ENCODE measurements at places on chromosomes 2 and 18.

GRCh38 chr2:108925735-108926134, 63.3 kb downstream of the EDAR start:
- no peak for DNase-seq

GRCh38 chr18:47748847-47749599, 181.4 kb downstream of the SMAD2 start:
- DNase-seq: peak; percentile 41

DNA sequence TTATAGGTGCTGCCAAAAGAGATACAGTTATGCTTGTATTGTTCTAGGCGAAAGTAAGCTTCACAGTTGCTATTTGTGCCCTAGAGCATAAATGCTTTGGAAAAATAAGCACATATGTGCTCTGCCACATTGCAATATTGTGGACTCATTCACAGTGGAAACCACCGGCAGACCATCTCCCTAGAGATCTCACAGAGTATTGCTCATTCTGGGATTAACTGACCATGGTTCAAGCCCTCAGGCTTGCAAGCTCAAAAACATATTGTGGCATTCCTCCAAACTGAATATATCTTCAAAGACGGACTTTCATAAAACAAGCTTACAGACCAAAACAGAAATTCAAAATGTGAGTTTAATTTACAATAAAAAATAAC, 158.2 kb upstream of the CCDC150 start:
- peak; percentile 75 for DNase-seq

GRCh38 chr2:124186801-124187200, 161.7 kb downstream of the CNTNAP5 start:
- DNase-seq: no peak

- DNase-seq: peak; percentile 22
These were observed 879 bp downstream of the TMEM178A start for GRCh38 chr2:39666491-39667101.

DNA sequence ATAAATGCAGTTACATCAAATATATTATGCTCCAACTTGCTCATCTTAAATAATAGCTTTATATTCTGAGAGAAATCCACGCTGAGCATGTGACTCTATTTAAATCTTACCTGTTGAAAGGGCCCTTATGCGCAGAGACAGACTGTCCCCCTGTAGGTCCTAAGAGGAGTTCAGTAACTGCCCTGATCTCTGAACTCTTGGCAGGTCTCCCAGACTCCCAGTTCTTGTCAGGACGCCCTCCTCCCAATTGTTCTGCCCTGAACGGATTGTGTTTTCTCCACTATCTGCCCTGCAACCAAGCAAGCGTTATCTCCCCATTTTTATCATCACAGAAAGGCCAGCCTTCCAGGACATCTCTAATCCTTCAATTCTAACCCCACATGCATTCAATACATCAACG, 954.6 kb downstream of the TSN start:
- no peak for DNase-seq

- DNase-seq: no peak
These were observed 166.1 kb upstream of the OTX1 start for GRCh38 chr2:62884514-62884913.

- DNase-seq: peak; percentile 52
These were observed 32.8 kb upstream of the SLC14A1 start for GRCh38 chr18:45690975-45691815.

- DNase-seq: no peak
These were observed 11.1 kb downstream of the CLUL1 start for GRCh38 chr18:607930-608329.

- DNase-seq: no peak
These were observed 156.5 kb upstream of the LRATD1 start for GRCh38 chr2:14475994-14476393.

GRCh38 chr2:134320930-134321329, 67.1 kb downstream of the MGAT5 start:
- no peak for DNase-seq

DNA sequence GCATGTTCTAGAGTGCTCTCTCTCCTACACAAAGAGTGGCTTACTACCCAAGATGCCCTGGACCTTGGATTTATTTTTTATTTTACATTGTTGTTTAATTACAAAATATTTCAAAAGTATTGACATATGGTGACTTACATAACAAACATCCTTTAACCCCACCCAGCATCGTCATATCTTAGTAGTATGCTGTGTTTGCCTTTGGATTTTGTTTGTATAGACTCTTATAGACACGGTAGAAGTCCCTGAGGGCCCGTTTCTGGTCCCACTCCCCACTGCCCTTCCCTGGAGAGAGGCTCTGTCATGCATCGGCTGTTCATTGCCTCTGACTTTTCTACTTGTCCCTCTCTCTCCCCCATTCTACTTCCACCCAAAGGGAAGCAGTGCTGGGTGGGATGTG, 112.0 kb downstream of the ZBTB7C start:
- no peak for DNase-seq

GRCh38 chr18:31791817-31792579, 31.3 kb upstream of the SLC25A52 start:
- DNase-seq: no peak

GRCh38 chr2:127398239-127398590, 10.4 kb upstream of the MAP3K2 start:
- no peak for DNase-seq

DNA sequence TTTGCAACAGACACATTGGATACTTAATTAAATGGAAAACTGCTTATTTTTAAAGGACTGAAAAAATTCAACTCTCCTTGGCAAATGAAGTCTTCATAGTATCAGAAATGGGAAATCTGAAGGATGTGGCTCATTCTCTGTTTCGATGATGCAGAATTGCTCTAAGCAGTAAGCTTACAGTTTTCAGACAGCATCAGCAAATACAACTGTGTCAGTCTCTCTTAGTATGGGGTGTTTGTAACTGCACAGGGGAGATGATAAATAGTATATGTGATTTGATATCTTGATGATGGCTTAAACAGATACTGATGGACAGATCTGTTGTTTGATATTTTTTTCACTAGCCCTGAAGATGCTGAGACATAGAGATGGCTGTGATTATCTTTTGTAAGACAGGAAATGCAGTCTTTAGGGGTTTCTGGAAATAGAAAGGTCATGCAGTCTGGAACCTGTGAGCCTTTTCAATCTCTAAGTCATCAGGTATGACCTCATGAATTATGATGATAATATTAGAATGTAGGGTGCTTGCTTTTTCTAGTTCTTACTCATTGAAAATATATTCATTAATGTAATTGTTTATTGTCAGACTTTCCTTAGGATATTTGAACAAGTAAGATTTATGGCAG, 84.2 kb downstream of the SLC4A10 start:
- no peak for DNase-seq

- DNase-seq: no peak
These were observed 19.7 kb upstream of the TMEM17 start for GRCh38 chr2:62525549-62526269.

GRCh38 chr2:18413676-18414396, 146.6 kb downstream of the RDH14 start:
- no peak for DNase-seq

- no peak for DNase-seq
These were observed 29.2 kb upstream of the HPCAL1 start for GRCh38 chr2:10273215-10274175.

GRCh38 chr2:85886590-85886989, 2.2 kb downstream of the ST3GAL5 start:
- DNase-seq: no peak

GRCh38 chr18:79935098-79935480, 16.4 kb downstream of the SLC66A2 start:
- DNase-seq: no peak

DNA sequence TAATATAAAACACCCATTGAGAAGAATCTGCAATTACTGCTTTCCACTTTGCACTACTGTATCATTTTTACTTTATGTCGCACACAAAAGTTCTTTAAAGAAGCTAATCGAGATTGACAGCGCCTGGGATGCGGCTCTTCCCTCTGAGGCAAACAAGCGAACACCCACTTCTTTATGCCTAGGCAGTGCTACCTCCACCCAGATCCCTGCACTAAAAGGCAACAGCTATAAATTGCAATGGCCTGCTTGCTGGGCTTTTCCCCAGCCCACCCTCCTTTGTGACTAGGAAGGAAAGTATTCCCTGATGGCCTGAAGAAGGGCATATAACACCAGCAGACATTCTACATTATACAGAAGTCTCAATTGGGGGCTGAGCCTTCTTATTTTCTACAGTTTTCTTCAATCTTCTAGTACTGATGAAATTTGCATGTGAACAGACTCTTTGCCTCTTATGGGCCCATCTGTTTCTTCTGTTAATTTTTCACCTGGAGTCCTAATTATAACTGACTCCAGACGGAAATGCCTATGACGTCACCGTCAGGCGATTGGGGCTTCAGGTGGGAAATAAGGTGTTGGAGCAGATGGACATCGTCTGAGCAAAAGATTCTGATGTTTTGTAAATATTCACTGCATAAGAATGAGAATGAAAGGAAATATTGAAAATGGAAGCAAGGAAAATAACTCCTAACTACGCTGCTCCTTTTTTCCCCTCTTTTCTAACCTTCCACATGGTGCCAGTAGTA, 138.9 kb upstream of the DCC start:
- DNase-seq: no peak

Data from NCI-H1694 treated with DMSO at 0.1 percent for 48 hours (cell line).